ENCODE measurements at places on chromosomes 5 and 9. TPM values are rescaled to one million over a fixed set of nuclear protein-coding genes. Genes with fewer than 3 reads are reported as not detected.

GRCh38 chr5:163619951-163620350, 114.5 kb downstream of the MAT2B start:
- no peak for DNase-seq

GRCh38 chr5:66113160-66113559, 30.9 kb upstream of the SREK1 start:
- DNase-seq = peak; percentile 32

DNA sequence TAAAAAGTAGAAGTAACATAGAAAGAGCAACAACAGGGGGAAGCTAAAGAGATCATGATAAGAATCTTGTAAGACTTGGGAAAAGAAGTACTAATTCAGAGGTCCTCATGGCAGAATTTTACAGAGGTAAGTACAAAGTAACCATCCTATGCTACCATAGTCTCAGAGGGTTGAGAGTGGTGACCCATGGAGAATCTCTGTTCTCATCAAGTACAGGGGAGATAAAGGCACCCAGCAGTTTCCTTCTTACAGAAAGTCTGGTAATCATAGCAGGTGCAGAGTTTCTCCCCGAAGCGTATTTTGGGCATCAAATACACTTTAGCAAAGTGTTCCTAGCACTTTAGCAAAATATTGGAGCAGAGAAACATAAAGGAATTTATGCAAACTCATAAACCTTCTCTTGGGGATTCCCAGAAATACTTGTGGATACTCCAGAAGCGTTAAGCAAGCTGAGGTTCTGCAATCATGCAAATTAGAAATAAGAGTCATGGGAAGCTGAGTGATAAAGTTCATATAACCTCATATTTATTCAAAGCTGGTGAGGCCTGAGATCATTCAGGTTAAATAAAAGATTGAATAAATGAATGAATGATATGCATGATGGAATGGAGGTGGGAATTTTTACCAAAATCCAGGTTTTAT, 101.0 kb upstream of the SMC2 start:
- no peak for DNase-seq

GRCh38 chr5:68770551-68770950, 323.3 kb upstream of the SLC30A5 start:
- no peak for DNase-seq

DNA sequence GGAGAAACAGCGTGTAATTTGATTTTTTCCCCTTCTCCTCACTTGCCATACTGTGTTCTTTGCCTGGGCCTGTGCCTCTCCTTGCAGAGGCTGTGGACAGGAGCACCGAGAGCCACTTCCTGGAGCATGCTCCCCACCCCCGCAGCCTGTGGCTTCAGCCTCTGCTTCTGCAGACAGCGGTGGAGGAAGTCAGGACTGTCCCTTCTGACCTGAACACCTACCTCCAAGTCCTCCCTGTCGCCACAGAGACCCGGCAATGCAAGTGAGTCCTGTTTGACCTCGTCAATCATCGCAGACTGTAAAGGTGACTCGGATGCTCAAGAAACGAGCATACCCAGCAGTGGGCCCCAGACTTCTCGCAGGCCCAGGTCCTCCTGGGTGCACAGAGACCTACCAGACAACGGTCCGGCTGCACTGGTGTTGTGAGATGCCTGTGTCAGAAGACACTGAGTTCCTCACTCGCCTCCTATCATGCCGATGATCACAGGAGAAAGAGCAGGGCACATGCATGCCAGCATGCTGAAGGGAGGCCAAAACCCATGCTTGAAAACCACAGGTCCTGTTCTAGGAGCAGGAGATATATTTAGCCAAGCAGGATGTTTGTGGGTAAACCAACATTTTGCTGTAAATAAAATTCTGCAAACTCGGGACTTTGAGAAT, 198.8 kb downstream of the AUH start:
- DNase-seq = peak; percentile 42

DNA sequence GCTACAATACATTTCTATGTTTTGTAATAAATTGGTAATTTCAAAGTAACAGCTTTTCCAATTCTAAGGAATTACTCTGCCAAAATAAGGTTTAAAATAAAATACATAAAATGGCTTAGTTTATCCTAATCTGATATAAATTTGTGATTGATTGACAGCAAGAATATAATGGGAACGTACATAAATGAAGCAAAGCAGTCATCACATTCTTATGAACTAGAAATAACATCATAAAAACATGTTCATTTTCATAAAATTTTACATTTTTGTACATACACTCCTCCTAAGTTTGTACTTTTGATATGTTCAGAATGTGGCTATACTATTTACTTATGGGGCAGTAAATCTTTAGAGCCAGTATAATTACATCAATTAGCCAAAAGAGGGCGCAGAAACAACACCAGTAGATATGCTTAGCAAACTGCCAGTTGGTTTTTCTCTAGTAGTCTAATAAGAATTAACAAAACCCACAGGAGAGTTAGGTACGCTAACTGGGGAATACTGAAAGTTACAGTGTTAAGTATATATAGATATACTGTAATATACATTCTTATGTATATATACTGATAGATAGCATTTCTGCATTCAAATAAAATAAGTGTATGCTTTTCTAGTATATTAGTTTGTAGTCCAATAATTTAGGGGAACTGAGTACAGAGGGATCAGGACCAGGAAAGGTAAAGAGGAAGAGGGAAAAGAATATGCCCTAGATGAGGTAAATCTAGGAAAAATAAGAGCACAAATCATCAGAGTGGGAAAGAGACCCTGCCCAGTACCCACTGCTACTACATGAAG, 76.8 kb downstream of the ZDHHC21 start:
- peak; percentile 73 for DNase-seq

GRCh38 chr5:423626-424261, 19.2 kb upstream of the EXOC3 start:
- no peak for DNase-seq

- no peak for DNase-seq
Measured at GRCh38 chr5:64077589-64077988, 88.1 kb upstream of the RNF180 start.

DNA sequence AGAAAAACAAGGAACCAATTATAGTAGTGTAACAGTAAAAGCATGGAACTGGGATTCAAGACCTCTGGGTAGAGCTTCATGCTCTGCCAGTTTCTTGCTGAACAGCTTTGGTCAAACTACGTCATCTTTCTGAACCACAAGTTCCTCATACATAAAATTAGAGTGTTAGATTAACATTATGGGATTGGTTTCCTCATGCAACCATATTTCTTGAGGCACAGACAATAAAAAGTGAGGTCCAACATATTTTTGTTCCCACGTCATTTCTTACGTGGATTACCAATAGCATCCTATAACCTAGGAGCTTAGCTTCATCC, 354.8 kb downstream of the TMEM232 start:
- DNase-seq = no peak

DNA sequence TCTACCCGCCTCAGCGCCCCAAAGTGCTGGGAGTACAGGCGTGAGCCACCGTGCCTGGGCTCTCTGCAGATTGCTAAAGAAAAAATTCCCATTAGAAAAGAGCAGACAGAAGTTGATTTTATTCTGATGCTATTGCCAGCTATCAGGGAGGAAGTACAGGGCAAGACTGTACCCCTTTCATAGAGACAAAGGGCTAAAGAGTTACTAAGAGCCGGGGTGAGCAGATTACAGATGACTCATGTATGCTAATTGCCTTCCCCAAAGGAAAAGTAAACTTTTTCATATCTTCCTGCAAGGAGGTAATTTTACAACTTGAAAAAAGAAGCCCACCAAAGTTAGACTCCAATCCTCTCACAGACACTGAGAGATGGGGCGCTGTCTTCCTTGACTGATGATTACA, 42.3 kb upstream of the MCTP1 start:
- peak; percentile 38 for DNase-seq

GRCh38 chr5:160269017-160269416, 39.7 kb downstream of the FABP6 start:
- DNase-seq = peak; percentile 11

FGF10 gene
- total RNA-seq = 0.16 TPM

PKD2L2 gene
- not detected for total RNA-seq

EIF4E1B gene
- not detected for total RNA-seq

DNA sequence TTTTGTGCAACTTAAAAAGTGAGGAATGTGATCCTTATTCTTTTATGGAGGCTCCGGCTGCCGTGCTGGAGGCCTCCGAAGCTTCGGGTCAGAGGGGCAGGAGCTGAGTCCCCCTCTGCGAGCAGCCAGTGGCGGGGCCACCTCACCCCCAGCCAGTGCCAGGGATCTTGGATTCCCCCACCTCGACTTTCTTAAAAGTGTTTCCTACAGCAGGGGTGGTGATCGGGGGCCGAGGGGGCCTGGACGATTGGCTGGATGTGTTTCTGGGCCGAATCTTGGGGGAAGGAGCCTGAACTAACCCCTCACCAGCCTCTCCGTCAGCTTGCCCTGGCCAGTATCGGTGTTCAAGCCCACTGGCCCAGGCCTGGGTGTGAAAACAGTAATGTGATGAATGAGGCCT, 92.2 kb upstream of the LMX1B start:
- DNase-seq = no peak

DNA sequence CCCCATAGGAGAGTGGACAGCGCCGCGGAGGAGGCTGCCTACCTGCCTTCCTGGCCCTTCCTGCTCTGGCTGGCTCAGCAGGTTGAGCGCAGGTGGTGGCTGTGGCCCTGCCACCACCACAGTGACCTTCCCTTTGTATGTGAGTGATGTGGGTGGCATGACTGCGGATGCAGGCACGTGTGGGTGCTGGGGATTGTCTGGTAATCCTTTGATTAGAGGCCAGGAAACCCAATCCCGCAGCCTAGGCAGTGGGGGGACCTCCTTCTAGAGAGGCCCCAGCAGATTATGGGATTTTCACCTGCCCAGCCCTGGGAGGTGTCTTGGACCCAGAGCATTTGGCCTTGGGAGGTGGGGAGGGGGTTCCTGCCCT, 16.5 kb downstream of the RXRA start:
- no peak for DNase-seq

DNA sequence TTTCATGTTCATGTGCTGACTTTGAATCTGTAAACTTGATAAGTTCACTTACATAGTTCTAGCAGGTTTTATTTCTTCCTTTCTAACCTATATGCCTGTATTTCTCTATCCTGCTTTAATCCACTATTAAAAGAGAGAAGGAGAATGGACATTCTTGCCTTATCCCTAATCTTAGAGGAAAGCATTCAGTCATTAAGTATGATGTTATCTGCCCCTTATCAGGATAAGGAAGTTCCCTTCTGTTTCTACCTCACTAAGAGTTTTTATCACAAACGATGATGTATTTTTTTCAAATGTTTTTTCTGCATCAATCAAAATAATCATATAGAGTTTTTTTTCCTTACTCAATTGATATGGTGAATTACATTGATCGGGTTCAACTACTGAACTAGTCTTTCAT, 33.1 kb downstream of the DRD1 start:
- DNase-seq = no peak

GRCh38 chr5:135759149-135759784, 75.2 kb upstream of the SLC25A48 start:
- DNase-seq = no peak

GRCh38 chr9:122331523-122331927, 39.3 kb upstream of the PTGS1 start:
- no peak for DNase-seq

DNA sequence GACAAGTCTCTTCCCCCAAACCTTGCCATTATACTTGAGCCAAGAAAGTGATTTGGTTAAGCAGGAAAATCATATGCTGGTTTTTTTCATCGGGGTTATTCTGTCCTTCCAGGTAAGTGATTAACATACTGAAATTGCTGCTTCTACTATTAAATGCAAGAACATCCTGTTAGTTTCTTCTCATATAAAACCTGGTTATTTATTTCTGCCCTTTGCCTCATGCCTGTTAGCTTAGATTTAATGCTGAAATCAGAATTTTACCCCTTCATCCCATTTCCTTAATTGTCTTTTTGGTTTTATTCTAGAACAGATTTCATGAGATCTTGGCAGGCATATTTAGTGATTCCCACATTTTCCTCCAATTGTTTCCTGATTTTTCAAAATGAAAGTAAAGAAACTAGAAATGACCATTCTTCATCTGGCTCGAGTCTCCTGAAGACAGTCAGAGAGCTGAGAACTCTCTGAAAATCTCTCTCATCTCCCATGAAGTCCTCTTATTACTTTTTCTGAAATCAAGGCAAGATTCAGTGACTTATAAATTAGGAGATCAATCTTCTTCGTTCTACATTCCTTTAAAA, 132.9 kb downstream of the NFIB start:
- no peak for DNase-seq

DNA sequence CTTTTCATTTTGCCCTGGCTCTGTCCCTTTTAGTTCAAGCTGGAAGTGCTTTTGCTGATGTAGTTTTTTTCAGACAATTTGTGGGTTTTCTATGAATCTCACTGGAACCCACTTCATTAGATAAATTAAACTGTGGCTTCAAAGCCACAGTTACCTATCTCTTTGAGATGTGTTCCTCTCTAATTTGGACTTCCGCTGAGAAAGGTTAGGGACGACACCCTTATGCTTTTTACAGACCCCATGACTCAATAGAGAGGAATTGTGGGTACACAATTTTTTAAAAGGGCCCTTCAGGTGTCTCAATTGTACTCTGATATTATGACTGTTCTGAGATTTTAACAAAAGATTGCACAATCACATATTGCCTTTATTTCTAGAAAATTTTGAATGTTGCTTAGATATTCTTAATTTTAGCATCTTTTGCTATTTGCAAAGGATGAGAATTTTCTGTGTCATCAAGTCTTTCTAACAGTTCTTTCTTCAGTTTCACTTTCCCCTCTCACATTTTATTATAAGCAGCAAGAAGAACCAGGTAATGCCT, 110.6 kb downstream of the GADD45G start:
- DNase-seq = no peak

DNA sequence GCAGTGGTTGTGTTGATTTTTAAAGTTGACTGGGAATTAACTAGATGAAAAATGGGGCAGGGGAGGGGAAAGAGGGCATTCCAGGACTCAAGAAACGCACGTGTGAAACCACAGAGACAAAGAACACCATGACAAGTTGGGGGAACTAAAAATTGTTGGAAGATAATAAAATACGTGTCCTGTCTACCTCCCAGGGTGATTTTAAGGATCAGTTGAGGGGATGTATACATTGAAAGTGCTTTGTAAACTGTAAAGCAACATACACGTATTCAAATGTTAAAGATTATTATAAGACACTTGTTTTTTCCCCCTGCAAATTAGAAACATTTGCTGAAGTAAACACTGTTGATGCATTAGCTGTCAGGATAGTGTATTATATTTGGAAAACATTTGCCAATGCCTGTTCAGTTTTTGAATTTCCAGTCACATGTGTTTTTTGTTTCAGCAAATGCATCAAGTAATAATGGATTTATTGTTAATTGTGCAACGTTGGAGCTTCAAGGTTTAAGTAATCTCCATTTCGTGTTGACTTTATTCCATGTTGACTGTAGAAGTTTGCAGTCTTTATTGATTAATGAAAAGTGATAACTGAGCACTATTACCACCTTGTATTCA, 412.7 kb downstream of the ACTL7B start:
- no peak for DNase-seq

- no peak for DNase-seq
Measured at GRCh38 chr5:40733434-40733833, 22.3 kb downstream of the TTC33 start.

EDIL3 gene
- 75.7 TPM for total RNA-seq

GRCh38 chr9:97983589-97984187, 547 bp downstream of the ANP32B start:
- DNase-seq = peak; percentile 24

DIRAS2 gene
- total RNA-seq = not detected

- DNase-seq = no peak
Measured at GRCh38 chr5:100772548-100772947, 130.5 kb downstream of the ST8SIA4 start.

GRCh38 chr5:16477541-16477940, 11.9 kb upstream of the ZNF622 start:
- DNase-seq = no peak

ECSCR gene
- total RNA-seq = 1.8 TPM

All from A172 (cell line).